ENCODE measurements at places on chromosomes 13 and 19.
A peak's percentile ranks its signal among the peaks of the same experiment; 100 is the strongest.

GRCh38 chr19:38233740-38234251 is 9.8 kb upstream of the DPF1 start:
- peak; percentile 54 for DNase-seq

DNA sequence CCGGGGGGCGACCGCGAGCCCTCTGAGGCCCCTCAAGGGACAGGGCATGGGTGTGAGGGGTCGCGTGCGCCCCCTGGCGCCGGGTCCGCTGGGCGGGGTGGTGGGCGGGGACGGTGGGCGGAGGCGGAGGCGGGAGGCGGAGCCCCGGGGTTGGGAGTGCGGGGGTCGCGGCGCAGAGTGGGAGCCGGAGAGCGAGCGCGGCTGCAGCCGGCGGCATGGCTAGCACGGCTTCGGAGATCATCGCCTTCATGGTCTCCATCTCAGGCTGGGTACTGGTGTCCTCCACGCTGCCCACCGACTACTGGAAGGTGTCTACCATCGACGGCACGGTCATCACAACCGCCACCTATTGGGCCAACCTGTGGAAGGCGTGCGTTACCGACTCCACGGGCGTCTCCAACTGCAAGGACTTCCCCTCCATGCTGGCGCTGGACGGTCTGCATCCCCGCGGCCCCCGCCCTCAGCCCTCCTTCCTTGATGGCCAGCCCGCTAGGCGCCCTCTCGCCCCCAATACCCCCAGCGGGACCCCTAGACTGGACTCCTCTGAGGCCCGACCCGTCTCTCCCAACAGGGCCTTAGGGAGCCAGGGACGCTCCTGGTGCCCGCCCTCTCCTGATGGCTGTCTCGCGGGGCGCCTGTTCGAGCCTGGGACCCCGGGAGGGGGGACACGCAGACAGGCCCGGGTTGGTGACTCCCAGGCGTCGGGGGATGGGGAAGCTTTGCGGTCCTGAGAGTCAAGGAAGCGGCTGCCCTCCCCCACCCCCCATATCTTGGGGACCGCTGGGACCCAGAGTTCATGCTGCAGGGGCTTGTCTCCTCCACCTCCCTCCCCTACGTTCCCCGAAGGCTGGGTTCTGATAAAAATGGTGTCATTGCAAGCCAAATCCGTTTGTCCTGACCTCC is at the start of gene CLDN10:
CLDN10 (plus strand) TSS at position 182 of the 903 bp plus-strand sequence; CDS start at position 216, 34 bp downstream.
- DNase-seq: no peak

- no peak for DNase-seq
These were observed 7.6 kb upstream of the MLLT1 start for GRCh38 chr19:6287269-6287885.

DNA sequence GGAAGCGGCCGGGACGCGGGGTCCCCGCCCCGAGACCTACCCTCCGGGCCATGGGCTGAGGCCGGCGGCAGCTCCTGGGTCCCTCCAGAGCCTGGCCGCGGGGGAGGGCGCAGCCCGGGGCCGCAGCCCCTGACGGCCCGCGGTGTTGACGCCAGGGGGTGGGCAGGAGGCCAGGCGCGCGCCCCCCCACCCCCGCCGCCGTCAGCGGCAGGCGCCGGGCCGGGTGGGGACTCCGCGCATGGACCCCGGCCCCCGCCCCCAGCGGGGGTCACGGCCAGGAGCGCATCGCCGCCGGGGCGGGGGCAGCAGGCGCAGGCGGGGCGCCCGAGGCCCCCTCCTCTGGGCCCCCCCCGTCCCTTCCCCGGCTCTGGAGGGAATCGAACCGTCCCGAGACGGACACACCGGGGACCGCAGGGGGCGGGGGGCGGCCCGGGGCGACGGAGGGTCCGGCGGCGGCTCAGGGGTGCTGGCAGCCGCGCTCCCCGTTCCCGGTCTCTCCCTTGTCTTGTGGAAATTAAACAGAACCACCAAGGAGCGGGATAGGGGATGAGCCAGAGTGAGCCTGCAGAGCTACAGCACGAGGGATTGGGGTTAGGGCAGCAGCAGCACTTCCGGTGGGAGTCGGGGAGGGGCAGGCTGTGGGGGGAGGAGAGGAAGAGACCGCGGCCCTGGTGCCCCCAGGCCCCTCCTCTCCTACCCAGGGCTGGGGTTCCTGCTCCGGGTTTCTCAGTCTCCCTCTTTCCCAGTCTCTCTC is at the start of gene MEIS3:
MEIS3 (minus strand) TSS at position 498 of the 754 bp plus-strand sequence; CDS start at position 52, 446 bp downstream.
- DNase-seq: no peak

- DNase-seq: no peak
These were observed 82.5 kb downstream of the AKAP11 start for GRCh38 chr13:42354241-42355091.

DNA sequence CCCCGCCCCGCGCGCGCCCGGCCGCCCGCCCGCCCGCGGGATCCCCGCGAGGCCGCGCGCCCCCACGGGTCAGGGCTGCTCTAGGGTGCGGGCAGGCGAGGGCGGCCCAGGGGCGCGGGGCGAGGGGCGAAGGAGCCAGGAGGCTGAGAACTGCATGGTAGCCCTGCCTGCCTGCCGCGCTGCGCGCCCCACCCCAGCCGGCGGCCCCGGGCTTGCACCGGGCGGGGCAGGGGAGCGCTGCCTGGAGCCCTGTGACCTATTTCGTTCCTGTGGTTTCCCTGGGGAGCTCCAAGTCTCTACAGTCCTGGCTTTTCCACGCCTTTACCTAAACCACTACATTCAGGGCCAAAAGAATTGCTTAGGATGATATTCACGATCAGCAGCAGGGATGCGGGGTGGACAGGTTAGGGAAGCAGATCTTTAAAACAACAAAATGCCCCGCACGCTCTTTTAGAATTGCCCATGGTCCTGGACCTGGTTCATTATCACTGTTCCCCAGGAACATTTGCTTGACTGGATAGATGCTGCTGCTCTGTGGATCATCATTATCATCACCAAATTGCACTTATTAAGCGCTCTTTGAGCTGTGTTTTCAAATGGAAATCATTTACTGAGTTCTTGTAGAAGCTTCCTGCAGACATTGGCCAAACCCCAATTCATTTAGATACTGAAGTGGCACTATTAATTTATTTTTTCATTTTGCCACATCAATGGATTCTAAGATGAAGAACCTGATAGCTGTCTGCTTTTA is 421 bp upstream of the GPR12 start:
- no peak for DNase-seq

DNA sequence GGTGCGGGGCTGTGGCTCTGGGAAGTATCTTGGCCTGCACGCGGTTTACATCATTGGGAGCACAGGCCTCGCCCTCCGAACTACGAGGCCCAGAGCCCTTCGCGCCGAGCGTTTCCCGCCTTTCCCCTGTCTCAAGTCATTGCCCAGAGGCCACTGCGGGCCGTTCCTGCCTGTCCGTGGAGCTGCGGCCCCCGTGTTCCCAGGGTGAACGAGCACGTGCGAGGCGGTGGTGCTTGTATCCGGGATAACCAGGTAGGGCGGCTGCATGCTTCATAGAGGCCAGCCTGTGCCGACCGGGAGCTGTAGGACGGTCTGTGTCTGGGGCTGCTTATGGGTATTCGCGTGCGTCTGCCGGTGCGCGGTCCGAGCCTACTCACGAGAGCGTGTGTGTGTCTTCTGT is 32.5 kb downstream of the ZNF527 start:
- no peak for DNase-seq

GRCh38 chr13:106488076-106488475 is 47.4 kb downstream of the EFNB2 start:
- DNase-seq: no peak

GRCh38 chr19:6041991-6042481 is 64.1 kb upstream of the RANBP3 start:
- no peak for DNase-seq

DNA sequence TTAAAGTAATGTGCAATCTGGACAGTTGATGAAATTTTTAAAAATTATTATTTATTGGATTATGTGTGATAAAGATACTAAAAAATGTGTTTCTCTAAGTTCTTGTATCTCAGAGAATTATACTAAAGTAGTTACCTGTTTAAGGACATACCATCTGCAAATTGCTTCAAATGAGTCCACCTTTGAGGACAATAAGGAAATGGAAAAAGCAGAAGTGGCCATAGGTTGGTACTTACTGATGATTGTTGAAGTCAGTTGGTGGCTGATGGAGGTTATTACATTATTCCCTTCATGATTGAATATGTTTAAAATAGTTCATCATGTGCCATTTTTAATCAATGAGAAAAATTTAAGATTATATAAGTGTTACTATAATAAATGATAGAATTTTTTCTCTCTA is 367.0 kb downstream of the MYO16 start:
- DNase-seq: no peak

DNA sequence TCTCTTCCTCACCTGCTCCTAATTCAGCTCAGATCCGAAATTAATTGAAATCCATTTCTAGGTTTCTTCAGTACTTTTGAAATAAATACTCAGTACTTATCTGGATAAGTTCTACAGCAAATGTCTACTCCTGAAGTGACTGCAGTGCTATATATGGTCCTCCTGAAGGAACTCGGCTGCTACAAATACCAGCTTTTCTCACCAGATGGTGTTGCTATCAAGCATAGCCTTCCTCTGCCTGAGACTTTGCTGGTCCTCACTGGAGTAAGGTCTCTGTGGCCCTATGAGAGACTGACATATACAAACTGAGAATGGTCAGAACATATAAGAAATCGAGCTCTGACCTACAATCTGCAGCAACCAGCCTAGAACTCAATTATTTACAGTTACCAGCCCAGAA is 161.6 kb downstream of the NDFIP2 start:
- no peak for DNase-seq

- no peak for DNase-seq
These were observed 179.1 kb upstream of the MIR17HG start for GRCh38 chr13:91168386-91168711.

GRCh38 chr13:68261105-68261504 is 1031.0 kb upstream of the PCDH9 start:
- no peak for DNase-seq

DNA sequence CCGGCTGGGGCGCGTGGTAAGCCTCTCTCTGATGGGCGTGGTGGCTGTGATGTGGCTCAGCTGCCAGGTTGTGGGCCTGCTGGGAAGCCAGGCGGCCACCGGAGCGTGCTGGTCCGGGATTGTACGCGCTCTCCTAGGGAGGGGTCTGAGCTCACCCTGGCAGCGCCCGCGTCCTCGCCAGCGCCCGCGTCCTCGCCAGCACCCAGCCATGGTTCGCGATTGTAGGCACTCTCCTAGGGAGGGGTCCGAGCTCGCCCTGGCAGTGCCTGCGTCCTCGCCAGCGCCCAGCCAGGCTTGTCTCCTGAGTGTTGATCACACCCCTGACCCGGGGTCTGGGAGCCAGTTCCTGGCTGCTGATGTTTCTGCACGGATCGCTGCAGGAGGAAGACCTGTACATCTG is 13.8 kb downstream of the ADAT3 start:
- no peak for DNase-seq

GRCh38 chr19:16112778-16113177 is 1.1 kb downstream of the RAB8A start:
- no peak for DNase-seq

GRCh38 chr13:24222756-24223155 is 62.2 kb downstream of the SPATA13 start:
- no peak for DNase-seq

All from stimulated activated CD8-positive, alpha-beta memory T cell treated with anti-CD3 and anti-CD28 coated beads, Interleukin-4, amount 100 ng/mL, for 4 hours (primary cell).